WTC11 (cell line): ENCODE measurements at places on chromosomes 3 and 15.

DNA sequence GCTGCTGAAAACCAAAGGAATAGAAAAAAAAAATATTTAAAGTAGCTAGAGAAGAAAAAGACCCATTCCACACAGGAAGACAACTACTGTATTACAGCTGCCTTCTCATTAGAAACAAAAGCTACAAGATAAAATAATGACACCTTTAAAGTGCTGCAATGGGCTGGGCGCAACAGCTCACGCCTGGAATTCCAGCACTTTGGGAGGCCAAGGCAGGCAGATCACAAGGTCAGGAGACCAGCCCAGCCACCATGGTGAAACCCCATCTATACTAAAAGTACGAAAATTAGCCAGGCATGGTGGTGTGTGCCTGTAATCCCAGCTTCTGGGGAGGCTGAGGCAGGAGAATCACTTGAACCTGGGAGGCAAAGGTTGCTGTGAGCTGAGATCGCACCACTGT lies 31.0 kb downstream of the TRPM7 start:
- no peak overlapping the region for H3K4me3 ChIP-seq
- H3K27ac ChIP-seq, result no peak overlapping the region
- peaks cover 7% of the 10 kb centered on the region for H3K4me1 ChIP-seq
- DNase-seq, result no peak
- H3K27me3 ChIP-seq, result no peaks in the 10 kb centered on the region

- no peak overlapping the region for H3K27ac ChIP-seq
- H3K4me3 ChIP-seq, result 0 out of 2 replicates have a peak overlapping the region, but pooled peaks have one; percentile 31
- H3K27me3 ChIP-seq, result peaks cover 57% of the 10 kb centered on the region
- DNase-seq, result no peak
- H3K36me3 ChIP-seq, result no peaks in the 10 kb centered on the region
- peaks cover 13% of the 10 kb centered on the region for H3K4me1 ChIP-seq
Measured at GRCh38 chr15:25864966-25865365, 1.8 kb upstream of the ATP10A start.

DNA sequence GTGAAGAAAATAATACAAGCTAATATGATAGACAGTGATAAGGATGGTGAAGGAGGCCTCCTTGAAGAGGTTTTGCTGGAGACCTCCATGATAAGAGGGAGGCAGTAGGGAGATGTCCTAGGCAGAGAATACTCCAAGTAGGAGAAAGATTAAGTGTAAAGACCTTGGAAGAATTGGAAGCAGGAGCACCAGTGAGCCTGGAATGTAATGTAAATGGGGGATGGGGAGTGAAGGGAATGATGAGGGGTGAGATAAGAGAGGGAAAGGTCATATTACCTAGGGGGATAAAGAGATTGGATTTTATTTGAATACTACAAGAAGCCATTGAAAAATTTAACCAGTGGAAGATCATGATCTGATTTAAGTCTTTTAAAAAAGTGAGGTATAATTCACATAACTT lies 41.7 kb upstream of the ARL14 start:
- H3K36me3 ChIP-seq, result no peaks in the 10 kb centered on the region
- DNase-seq, result no peak
- no peaks in the 10 kb centered on the region for H3K27me3 ChIP-seq
- H3K4me3 ChIP-seq, result no peak overlapping the region

GRCh38 chr3:28056806-28057205 lies 184.6 kb upstream of the CMC1 start:
- peaks cover 9% of the 10 kb centered on the region; the same call in 1 of the 2 replicates for H3K36me3 ChIP-seq
- no peaks in the 10 kb centered on the region for H3K27me3 ChIP-seq
- peak overlapping the region; percentile 81; the same call in 1 of the 2 replicates for H3K4me3 ChIP-seq
- no peak for DNase-seq

DNA sequence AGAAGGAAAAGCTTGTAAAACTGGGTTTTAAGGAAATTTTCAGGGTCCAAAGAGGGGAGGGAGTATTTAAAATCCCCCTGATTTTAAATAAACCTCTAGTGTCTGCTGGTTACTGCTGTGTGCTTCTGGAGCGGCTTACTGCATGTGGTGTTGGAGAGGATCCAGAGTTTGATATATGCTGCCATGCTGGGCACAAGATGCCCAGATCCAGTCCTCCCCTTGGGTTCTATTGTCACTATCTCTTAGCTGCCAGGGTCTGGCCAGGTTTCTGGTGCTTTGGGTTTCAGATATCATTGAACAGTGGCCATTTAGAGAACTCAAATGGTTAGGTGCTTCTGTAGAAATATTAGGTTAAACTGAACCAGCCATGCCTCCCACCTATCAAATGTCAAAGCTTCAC lies 27.5 kb downstream of the MINAR1 start:
- H3K36me3 ChIP-seq, result no peaks in the 10 kb centered on the region
- H3K27ac ChIP-seq, result no peak overlapping the region
- H3K27me3 ChIP-seq, result no peaks in the 10 kb centered on the region

GRCh38 chr3:108164391-108164790 lies 57.8 kb downstream of the IFT57 start:
- H3K27me3 ChIP-seq, result no peaks in the 10 kb centered on the region
- H3K4me1 ChIP-seq, result no peaks in the 10 kb centered on the region
- H3K27ac ChIP-seq, result no peak overlapping the region
- H3K36me3 ChIP-seq, result no peaks in the 10 kb centered on the region
- no peak overlapping the region for H3K4me3 ChIP-seq

DNA sequence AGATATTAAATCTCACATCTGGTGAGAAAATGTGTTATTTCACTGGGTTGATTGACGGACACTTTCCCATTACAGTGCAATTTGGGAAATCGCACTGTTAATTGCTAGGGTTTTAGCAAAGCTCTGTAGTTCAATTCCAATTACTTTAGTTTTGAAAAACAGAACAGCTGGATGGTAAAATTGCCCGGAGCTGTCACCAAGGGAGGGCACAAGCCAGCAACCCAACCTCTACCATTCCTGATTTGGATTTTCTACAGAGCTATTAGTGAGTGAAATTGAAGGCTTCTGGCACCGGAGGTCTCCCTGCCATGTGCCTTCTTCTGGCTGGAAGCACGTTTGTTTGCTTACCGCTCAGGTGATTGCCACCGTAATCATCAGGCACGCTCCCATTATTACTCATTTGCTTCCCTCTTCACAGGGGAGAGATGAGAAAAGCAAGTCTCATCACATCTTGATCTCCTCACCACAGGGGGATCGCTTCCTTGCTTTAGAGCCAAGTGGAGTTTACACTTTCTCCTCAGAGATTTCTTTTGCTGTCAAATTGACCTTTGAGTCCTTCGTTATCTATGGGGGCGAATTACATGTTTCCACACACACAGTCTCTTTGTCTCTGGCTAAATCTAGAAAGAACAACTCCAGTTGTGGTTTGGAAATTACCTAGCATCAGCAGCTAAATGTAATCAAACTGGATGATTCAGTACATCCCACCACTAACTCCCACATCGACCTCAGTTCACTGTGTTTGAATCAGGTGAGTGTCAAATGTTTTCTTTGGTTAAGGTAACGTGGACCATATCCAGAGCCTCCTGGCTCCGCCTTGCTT lies 421.7 kb upstream of the GOLIM4 start:
- H3K36me3 ChIP-seq, result no peaks in the 10 kb centered on the region
- 0 out of 2 replicates have a peak overlapping the region, but pooled peaks have one; percentile 25 for H3K27ac ChIP-seq
- no peaks in the 10 kb centered on the region for H3K27me3 ChIP-seq
- no peak overlapping the region for H3K4me3 ChIP-seq
- no peak for DNase-seq

GRCh38 chr15:32774022-32774421 lies 56.2 kb downstream of the GREM1 start:
- H3K27me3 ChIP-seq, result no peaks in the 10 kb centered on the region
- H3K4me3 ChIP-seq, result no peak overlapping the region
- no peaks in the 10 kb centered on the region for H3K4me1 ChIP-seq
- H3K36me3 ChIP-seq, result peaks cover 5% of the 10 kb centered on the region
- H3K27ac ChIP-seq, result no peak overlapping the region

DNA sequence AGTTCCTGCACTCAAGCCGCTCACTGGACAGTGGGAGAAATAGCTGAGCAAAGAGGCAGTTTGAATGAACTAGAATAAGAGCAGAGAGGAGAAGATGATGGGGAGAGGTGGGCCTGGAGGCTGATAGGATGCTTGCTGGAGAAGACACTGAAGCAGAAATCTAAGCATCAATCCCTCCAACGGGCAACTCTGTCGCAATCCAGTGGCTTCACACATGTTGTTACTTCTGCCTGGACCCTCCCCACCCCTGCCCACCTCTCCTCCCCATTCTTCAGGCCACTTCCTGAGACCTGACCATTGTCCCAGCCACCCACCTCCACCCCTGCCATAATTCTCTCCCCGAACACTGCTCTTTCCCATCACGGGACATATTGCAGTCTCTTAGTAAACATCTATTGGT lies 76.0 kb downstream of the SRGAP3 start:
- peaks cover 7% of the 10 kb centered on the region for H3K4me1 ChIP-seq
- no peaks in the 10 kb centered on the region for H3K36me3 ChIP-seq
- no peak overlapping the region for H3K4me3 ChIP-seq
- no peaks in the 10 kb centered on the region for H3K27me3 ChIP-seq
